ENCODE measurements at places on chromosomes 3 and 15.

DNA sequence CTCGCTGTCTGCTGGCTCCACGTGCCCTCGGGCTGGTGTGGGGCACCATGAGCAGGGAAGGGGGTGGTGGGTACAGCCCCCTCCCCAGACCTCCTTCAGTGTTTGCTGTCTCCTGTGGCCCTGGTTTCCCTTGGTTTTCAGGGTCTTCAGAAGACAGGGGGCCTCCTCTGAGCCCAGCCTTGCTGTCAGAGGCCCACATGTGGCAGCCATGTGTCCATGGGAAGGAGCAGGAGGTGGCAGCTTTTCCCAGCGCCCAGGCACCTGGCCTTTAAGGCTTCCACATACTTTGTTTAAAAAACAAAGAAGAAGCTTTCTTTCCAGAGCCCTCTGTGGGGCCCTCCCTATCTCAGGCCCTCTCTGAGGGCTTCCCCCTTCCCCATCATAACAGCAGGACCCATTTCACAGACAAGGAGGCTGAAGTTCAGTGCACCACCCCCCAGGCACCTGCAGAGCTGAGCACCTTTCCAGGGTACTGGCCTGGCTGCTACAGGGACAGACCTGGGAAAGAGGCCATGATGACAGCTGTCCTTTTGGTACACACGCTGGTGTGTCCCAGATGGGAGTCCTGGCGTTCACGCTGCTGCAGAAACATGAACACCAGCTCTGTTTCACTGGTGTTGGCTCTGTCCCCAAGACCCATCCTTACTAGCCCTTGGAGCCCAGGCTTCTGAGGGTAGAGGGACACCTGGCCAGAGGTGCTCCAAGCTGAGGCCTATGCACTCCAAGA lies 73.7 kb downstream of the DNAJB8 start:
- DNase-seq, result no peak

GRCh38 chr15:90902840-90903732 lies at the start of gene MAN2A2:
Gene MAN2A2 (plus strand): TSS chr15:90903302. CDS start chr15:90904208, 906 bp downstream.
- peak; percentile 52 for DNase-seq

DNA sequence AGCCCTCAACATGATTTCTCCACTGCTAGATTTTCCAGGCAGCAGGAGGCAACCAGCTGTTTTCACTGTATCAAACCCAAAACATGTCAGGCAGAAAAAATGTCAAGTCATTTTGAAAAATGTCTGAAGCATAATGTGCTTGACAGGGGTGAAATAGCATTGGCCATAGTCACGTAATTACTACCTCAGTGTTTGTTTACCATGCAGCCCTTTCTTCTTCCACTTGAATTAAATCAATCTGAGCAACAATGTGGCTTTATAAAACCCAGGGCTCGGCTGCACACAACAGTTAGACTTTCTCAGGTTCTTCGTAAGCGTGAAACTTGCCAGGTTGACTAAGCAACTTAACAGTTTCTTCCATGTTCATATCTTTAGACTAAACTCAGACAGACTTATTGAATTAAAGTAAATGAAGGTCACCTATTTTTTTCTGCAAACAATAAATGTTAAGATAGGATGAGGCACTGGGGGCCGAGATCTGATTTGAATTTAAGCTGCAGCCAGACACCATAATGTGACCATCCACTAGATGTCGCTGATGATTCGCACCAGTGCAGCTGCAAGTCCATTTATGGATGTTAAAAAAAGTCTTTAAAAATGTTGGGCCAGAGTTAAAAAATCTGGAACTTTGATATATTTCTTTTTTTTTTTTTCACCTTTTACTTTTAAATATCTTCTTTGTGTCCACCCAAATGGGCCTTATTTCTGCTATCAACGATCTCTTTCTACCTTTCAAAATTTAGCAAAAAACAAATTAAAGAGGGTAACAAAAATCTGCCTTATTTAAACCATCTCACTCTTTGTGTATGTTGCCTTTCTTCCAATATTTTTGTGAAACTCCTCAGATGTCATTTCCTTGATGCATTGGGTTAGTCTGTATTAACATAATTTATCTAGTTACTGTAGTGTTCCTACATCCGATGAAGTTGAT lies 305.9 kb downstream of the CACNA2D3 start:
- DNase-seq, result peak; percentile 8

DNA sequence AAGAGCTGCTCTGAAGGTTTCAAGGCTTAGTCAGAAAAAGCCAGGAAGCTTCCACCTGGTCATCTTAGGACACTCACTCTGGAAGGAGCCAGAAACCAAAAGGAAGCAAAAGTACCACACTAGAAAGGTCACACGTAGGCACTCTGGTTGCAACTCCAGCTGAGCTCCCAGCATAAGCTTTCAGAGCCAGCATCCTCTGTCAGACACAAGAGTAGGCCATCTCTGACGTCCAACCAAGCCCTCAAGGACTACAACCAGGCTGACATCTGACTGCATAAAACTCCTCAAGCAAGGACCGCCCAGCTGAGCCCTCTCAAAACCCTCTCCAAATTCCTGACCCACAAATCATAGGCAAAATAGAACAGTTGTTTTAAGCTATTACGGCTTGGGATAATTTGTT lies 12.8 kb downstream of the SH3BP5 start:
- no peak for DNase-seq

GRCh38 chr15:96093063-96093462 lies 237.4 kb upstream of the NR2F2 start:
- DNase-seq, result no peak

- DNase-seq, result no peak
Measured at GRCh38 chr15:95825208-95825607, 505.3 kb upstream of the NR2F2 start.

GRCh38 chr3:4956738-4957137 lies 22.5 kb upstream of the BHLHE40 start:
- no peak for DNase-seq

- no peak for DNase-seq
Measured at GRCh38 chr3:35936571-35936970, 297.2 kb downstream of the ARPP21 start.

- no peak for DNase-seq
Measured at GRCh38 chr15:81959196-81959595, 86.6 kb downstream of the MEX3B start.

- DNase-seq, result no peak
Measured at GRCh38 chr3:126827121-126827520, 123.1 kb downstream of the CHCHD6 start.

GRCh38 chr3:53688989-53689388 lies 157.2 kb downstream of the CHDH start:
- no peak for DNase-seq

DNA sequence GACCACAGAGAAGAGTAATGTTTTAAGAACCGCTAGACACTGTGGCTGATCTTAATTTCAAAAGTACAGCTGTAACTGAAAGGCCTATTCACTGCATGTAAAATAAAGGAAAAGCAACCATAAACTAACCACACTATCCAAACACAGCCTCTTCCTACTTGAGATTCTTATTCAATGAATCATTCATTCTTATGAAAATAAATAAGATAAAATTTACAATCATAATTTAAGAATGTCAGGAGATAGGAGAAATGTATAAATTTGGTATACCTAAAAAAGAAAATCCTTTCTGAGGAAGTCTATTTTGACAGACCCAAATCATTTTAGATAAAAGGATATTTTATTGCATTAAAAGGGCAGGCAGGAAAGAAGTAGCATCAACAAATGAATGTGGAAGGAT lies 533.5 kb upstream of the ZNF385D start:
- no peak for DNase-seq

DNA sequence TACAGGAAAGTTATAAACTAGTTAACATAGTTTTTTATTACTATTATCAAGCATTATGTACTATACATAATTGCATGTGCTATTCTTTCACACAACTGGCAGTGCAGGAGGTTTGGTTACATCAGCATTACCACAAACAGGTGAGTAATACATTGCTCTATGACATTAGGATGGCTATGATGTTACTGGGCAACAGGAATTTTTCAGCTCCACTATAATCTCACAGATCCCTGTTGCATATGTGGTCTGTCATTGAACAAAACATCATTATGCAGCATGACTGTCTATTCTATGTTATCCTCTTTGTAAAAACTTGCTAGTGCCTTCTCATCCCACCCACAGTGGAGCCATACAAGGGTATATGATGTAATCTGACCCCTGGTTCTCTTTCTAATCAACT lies 36.5 kb upstream of the PDZRN3 start:
- no peak for DNase-seq

DNA sequence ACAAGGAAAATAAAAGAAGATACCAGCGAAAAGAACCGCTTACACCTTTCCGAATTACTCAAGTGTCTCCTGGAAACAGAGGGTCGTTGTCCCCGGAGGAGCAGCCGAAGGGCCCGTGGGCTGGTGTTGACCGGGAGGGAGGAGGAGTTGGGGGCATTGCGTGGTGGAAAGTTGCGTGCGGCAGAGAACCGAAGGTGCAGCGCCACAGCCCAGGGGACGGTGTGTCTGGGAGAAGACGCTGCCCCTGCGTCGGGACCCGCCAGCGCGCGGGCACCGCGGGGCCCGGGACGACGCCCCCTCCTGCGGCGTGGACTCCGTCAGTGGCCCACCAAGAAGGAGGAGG lies 325 bp downstream of the ALCAM start:
- DNase-seq, result no peak

GRCh38 chr3:73580343-73580742 lies 44.4 kb downstream of the PDZRN3 start:
- DNase-seq, result no peak

DNA sequence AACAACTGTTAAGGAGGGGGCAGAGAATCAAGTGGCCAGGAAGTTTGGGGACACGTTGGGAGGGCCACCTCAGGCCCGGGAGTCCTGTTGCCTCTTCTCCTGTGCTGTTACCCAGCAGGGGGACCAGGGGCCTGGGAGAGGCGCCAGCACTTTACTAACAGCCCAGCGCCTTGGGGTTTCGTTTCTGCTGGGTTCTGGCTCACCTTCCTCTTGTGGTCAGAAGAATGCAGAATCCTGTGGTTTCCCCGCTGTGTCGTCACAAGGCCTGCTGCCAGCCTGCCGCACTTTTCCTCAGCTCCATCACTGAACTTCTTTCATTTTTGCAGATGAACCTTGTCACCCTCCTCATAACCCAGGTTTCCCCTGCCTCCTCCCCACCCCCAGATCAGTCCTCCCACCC lies 67.7 kb downstream of the SLC30A4 start:
- peak; percentile 92 for DNase-seq

DNA sequence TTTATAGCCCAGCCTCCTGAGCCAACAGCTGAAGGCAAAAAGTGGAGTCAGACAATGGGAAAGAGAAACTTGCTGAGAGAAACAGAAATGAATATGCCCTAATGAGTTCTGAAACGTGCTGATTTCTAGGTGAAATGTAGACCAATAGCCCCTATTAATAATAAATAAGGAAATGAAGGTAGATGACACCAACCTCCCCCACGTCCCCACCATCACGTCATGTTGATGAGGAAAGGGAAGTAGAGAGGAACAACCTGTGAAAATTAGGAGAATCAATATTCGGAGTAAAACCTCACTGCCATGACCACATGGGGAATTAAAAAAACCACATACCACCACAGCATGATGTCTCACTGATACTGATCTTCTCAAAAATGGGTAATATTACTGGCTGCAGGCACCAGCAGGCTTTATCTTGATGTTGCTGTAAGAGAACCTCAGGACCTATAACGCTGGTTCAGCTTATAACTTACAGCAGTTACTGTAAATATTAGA lies 64.0 kb downstream of the KAT2B start:
- DNase-seq, result peak; percentile 92

- DNase-seq, result no peak
Measured at GRCh38 chr3:112096176-112096575, 10.0 kb downstream of the C3orf52 start.

- no peak for DNase-seq
Measured at GRCh38 chr15:64938192-64938591, 26.5 kb downstream of the ANKDD1A start.

DNA sequence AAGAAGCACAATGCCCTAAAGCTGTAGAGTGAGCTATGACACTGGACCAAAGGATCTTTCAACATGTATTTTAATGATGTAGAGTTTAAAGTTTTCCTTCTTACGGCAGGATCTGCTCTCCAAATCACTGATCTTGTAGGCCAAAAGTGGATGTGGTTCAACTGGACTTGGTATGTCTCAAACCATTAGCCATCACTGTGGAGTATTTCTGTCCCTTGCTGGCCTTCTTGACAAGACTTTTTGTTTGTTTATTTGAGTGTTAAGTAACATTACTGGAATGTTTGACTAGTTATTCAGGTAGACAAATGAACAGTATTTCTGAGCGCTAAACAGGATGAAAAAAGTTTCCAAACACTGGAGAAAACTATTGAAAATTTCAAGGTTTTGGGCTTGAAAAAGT lies 472.7 kb upstream of the CFAP20DC start:
- DNase-seq, result no peak

- no peak for DNase-seq
Measured at GRCh38 chr3:53579636-53580035, 85.2 kb downstream of the CACNA1D start.

DNA sequence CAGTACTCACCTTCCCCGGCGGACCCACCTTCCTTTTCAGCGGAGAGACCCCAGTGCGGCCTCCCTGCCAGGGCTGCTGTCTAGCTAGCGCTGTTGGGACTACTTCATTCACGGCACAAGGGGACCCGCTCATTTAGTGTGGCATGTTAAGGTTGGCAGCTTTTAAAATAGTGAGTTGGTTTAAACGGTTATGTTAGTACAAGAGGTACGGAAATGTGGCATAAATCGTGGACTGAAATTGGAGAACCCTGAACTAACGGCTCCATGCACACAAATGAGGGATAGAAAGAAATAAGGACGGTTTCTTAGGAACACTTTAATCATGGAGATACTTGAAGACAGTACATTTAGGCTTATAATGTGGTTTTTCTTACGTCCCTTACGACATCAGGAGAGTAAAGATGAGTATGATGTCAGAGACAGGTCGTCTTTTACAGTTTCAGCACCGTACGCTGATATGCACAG lies 752 bp downstream of the CEP63 start:
- peak; percentile 52 for DNase-seq

DNA sequence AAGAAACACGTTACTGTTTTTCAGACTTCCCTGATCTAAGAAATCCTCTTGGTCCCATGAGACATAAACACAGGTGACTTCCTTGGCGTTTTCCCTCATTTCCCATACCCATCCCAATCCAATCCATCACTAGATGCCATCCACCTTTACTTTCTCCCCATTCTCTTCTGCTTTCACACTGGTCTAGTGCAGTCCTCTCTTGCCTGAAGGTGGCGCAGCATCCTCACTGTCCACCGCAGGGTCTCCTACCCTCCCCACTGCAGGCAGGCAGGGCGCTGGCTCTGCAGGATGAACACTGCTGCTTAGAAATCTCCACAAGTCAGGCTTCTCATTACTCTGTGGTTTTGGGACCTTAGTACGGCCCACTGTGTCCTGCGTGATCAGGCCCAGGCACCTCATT lies 58.2 kb downstream of the RAB7A start:
- peak; percentile 36 for DNase-seq

DNA sequence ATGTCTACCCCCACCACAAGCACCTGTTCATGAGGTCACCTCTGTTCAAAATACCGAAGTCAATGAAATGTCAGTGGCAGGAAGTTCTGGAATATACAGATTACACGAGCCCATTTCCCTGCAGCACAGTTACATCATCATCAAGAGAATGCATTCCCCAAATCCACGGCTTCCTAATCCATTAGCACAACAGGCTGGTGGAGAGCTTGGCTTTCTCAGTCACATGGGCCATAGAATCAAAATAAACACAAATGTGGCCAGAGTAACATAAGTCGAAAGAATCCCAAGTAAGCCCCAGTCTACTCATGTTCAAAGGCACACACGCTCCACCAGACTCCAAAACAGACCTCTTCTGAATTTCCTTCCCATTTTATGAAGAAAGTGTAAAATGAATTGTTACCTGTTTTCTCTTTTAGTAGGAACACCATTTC lies 419.3 kb downstream of the MAGI1 start:
- no peak for DNase-seq
